ENCODE measurements at places on chromosomes 5 and 9.

DNA sequence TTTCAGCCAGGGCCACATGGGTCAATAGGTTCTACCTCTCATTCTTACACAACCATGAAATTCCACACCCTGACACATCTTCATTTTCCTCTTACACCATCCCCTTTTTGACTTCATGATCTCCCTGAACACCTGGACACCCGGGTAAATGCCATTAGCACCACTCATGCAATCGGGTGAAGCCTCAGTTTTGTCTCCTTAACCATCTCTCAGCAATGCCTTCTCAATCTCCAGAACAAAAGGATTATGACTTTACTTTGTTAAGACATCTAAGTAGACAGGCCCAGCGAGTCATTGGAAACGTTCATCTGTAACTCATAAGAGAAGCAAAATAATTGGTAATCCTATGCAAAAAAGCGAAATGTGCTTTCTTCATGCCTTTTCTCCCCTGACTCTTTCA, 49.9 kb downstream of the ADAMTS12 start:
- no peak for DNase-seq

DNA sequence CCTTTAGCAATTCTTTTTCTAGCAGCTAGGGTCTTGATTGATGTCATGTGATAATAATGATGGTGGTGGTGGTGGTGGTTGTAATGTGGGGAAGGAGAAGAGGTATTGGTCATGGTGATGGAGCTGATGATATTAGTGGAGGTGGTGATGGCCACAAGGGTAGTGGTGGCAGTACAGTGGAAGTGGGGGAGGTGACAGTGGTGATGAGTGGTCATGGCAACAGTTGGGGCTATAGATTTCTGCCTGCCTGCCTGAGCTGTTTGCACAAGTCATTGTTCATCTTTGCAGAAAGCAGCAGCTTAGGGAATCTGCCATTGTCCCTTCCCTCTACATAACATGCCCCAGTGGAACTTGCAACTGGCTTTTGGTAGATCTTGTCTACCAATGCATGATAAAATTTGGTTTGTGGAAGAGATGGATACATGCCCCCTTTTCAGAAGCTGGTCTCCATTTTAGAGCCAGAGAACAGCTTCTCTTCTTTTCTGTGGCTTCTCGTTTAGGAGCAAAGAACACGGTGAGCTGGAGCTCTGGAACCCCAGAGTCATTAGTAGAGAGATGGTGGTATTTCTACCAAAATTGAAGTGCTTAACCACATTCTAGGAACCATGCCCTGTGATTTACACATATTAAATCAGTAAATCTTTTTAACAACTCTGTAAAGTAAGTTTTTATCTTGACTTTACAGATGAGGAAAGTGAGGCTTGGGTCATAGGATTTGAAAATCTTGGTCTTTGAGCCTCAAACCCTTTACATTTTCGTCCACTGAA, 100.3 kb downstream of the AOPEP start:
- no peak for DNase-seq

- DNase-seq: no peak
Measured at GRCh38 chr9:113599646-113600022, 136.1 kb downstream of the RGS3 start.

GRCh38 chr5:1801967-1802295, 724 bp downstream of the NDUFS6 start:
- no peak for DNase-seq

DNA sequence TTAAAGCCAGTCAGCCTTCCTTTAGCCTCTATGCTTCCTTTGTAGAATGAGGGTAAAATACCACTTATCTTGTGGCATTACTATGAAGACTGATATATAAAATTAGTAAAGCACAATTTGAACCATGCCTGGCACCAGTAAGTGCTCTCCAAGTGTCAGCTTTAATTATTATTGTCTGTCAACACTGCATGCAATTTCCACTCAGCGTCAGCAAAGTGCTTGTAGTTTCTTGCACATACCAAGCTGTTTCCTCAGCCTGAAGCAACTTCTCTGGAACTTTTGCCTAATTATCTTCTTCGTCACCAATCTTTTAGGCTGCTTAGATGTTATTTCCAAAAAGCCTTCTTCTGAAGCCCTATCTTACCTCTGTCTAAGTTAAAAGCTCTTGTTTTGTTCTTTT, 177.3 kb downstream of the CDC42SE2 start:
- DNase-seq: no peak

DNA sequence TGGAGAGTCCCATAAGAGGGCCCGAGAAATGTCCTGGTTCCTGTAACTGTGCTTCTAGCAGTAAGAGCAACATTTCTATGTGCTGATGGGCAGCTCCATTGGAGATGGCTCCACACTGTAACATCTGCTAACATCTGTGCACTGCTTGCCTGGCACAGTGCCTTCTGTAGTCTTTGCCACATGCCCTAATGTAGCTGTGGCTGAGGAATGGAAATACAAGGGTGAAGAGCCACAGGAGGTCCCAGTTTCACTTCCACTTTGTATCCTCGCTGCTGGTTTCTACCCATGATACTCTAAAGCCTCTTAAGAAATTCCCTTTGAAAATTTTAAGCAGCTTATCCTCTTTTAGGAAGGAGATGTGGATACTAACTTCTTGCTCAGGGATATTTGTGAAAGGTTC, 97.4 kb downstream of the HOMER1 start:
- no peak for DNase-seq

- DNase-seq: no peak
Measured at GRCh38 chr5:148697180-148697808, 43.0 kb upstream of the HTR4 start.

- no peak for DNase-seq
Measured at GRCh38 chr5:173016598-173017046, 33.1 kb downstream of the ATP6V0E1 start.

DNA sequence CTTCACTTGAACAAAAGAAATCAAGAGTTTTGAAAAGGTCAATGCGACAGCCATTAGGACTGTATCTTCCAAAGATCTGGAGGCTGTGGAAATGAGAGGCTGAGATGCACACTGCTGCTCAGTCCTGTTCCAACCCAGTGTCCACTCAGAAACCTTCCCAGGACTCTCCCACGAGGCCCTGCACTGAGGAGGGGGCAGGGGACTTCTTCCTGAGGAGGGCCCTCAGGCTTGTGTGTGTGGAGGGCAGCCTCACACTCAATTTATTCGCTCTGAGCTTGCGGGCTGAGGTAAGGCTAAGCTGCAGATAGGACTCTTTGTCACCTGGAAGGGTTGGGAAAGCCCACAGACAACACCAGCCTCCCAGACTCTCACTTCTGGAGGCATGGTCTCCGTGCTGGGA, 69.6 kb upstream of the ROR2 start:
- DNase-seq: no peak

- DNase-seq: no peak
Measured at GRCh38 chr5:2759696-2760461, 8.4 kb upstream of the IRX2 start.

DNA sequence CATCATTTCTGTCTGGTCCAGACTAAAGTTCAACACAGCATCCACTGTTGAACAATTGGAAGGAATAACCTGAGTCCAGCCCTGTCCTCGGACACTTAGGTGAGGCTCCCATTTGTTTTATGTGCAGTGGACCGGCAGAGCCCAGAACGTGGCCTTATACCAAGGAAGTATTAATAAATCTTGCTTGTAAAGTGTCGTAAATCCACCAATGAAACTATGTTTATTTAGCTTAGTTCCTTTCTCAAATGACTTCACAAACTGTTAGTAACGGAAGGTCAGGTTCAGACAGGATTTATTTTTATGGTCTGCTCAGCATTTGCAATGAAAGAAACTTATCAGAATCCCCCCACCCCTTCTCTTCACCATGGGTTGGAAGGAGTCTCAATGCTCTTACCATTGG, 149.5 kb downstream of the PCSK1 start:
- no peak for DNase-seq

- DNase-seq: no peak
Measured at GRCh38 chr9:91495450-91495849, 71.8 kb upstream of the NFIL3 start.

GRCh38 chr9:93659837-93660177, 83.4 kb downstream of the PHF2 start:
- no peak for DNase-seq

- no peak for DNase-seq
Measured at GRCh38 chr9:135080286-135081263, 6.9 kb upstream of the OLFM1 start.

DNA sequence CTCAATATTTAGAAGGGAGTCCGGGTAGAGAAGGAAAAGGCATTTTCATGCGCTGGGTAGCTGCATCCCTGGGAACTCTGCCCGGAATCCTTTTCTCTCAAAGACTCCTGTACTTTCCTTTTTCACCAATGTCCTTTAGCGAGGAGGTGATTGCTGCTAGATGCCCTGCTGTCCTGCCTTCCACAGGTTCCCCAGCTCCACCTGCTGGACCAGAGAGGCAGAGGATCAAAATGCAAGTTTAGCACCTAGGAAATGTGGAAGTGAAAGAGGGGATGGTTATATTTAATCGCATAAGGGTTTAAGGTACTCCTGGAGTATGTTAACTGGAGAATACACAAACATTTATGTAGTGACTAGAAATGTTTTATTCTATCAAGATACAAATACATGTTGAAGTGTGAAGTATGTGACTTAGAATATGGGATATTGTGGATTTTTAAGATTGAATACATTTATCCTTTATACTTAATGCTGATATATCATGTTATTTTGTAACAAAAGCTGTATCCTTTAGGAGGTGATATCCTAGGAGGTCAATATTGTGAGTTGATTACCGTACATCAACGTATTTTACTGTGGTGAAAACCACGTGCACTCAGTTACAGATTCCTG, 145.7 kb downstream of the ARHGAP26 start:
- no peak for DNase-seq

GRCh38 chr9:111525056-111525977, at the start of gene ZNF483:
Gene ZNF483, plus strand, starts transcription at chr9:111525179. Its CDS starts 2,217 bp downstream, at chr9:111527396.
- peak; percentile 41 for DNase-seq

- DNase-seq: no peak
Measured at GRCh38 chr5:53029608-53030007, 40.5 kb downstream of the ITGA2 start.

- no peak for DNase-seq
Measured at GRCh38 chr5:111950660-111951059, 193.7 kb upstream of the NREP start.

DNA sequence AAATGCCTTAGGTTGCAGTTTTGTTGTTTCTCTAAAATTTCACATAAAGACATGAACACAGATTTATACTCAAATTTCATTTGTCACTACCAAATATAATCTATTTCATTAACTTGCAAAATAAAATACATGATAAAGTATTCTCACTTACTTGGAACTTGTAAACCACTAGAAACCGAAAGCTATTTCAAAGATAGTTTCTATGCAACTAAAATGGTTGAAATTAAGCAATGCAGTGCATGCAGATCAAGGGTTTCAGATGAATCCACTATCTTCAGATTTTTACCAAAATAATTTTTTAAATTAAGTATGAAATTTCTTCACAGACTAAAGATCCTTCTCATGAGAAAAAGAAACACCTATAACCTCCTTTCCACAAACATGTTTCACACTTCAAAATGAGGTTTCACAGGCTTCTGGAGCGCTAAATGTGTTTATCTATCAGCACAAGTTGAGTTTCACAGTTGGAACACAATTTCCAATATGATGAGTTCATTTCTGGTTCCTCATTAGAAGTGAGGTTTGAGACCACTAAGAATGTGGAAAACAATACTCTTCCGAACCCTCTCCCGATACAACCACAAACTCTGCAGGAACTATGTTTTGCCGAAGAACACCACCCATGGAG, 63.9 kb downstream of the EPB41L4A start:
- DNase-seq: no peak

DNA sequence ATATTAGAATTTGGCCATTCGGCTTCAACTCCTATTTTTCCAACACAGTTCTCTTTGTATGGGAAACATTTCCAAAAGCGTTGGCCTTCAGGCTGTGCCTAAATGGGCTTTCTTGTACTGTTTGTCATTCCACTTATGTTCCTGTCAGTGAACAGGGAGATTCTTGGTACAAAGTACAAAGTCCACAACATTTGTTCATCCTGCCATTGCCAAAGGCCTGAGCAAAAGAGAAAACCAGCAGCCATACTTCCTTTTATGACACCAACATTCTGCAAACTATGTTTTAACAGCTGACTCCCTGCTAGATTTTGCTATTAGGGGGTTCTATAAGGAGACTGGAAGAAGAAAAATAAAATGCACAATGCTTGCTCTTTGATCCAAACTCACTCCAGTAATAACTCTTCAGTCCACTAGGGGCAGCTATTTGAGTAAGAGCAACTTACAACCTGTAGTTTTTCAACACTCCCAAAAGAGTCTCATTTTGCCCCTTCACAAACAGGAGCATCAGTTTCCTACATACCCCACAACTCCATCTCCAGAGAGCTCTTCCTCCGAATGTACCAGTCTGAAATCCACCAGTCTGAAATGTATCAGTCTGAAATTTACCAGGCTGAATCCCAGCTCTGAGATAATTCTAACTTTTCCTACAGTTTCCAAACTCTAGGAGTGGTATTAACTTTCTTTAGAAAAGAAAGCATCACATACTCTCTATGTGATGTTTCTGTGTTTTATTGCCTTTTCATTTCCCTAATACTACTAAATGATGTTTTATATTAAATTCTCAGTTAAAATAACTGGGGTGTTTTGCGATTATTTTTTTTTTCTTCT, 693.8 kb downstream of the DNAH5 start:
- no peak for DNase-seq

GRCh38 chr5:100731768-100732167, 171.3 kb downstream of the ST8SIA4 start:
- DNase-seq: no peak

DNA sequence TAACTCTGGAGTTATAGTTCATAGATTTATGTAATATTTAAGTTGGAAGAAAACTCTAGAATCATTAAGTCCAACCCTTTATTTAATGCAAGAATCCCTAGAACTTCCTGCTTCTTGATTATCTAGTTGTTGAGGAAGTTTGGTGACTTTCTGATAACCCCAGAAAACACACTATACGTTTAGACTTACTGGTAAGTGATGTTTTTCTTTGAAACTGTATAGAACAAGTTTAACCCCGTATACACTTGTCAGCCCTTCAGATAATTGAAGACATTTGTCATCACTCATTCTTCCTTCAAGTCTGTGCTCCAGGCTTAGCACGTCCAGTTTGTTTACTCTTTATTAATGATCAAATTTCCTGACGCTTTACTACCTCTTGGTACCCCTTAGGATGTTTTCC, 9.0 kb downstream of the NDUFS4 start:
- no peak for DNase-seq

- DNase-seq: no peak
Measured at GRCh38 chr5:150779397-150780186, 1.0 kb downstream of the SMIM3 start.

GRCh38 chr9:120001536-120001935, 578.4 kb downstream of the CDK5RAP2 start:
- DNase-seq: no peak

- no peak for DNase-seq
Measured at GRCh38 chr5:106759581-106759980, 911.2 kb downstream of the EFNA5 start.

- no peak for DNase-seq
Measured at GRCh38 chr9:112434487-112434886, 52.1 kb upstream of the KIAA1958 start.

- DNase-seq: no peak
Measured at GRCh38 chr9:82010711-82011110, 22.1 kb downstream of the SPATA31D1 start.

GRCh38 chr5:59800347-59800893, 93.1 kb downstream of the PDE4D start:
- DNase-seq: no peak

- no peak for DNase-seq
Measured at GRCh38 chr5:75510417-75510835, 1.0 kb downstream of the CERT1 start.
